ENCODE measurements at places on chromosomes 6 and 20.

- no peak overlapping the region for H3K4me3 ChIP-seq
- no peak overlapping the region for H3K27ac ChIP-seq
- DNase-seq, result no peak
- no peaks in the 10 kb centered on the region for H3K4me1 ChIP-seq
- H3K36me3 ChIP-seq, result no peaks in the 10 kb centered on the region
- H3K27me3 ChIP-seq, result no peaks in the 10 kb centered on the region
Measured at GRCh38 chr6:125670568-125670967, 78.9 kb upstream of the HEY2 start.

GRCh38 chr6:113763876-113764275, 93.3 kb upstream of the MARCKS start:
- H3K36me3 ChIP-seq, result no peaks in the 10 kb centered on the region
- H3K4me3 ChIP-seq, result no peak overlapping the region
- no peak for DNase-seq

DNA sequence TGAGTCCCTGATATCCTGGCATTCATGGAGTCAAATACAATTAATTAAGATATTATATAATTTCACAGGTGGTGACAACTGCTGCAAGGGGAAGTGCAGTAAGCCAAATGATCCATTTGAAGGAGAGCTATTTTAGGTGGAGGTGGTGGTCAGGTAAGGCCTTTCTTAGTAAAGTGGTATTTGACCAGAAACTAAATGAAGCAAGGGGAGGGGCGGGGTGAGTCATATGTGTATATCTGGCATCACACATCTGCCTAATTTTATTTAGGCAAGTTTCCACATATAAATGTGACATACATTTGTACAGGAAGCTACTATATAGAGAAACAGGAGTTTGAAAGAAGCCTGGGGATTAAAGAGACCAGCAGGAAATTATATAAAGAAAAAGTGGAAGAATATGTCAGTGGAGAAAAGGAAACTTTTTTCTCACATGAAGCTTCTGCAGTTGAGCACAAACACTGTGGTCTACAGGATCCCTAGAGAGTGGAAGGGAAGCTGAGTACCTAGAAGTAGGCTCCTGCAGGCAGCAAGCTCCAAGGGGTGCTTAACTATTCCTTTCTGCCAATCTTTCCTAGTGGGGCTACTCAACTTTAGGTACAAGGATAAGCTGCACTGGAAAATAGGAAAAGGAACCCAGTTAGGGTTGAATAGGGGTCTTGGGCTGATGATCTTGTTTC, 99.6 kb downstream of the OGFRL1 start:
- no peak for DNase-seq
- H3K4me1 ChIP-seq, result no peaks in the 10 kb centered on the region

DNA sequence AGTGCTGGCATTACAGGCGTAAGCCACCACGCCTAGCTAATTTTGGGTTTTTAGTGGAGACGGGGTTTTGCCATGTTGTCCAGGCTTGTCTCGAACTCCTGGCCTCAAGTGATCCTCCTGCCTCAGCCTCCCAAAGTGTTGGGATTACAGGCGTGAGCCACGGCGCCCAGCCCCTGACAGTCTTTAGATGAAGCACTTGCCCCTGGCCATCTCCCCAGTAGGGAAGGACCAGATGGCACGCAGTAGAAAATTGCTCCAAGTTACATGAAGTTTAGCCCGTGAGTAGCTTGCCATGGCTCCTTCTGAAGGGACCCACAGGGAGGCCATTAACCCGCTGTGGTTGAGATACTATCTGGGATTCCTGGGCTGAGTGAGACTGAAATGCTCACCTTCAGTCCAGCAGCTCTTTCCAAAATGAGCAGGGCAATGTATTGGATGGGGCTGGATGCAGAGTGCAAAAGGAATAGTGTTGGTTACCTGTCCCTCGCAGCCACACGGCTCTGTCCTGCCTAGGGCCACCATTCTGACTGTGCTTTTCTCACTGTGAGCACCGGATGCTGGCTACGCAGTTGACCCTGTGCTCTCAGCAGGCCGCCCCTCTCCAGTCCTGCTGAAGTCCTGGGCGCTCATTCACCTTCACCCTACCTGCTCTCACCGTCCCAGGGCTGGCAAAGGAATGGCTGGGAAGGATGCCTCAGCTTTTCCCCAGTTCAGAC, 66.9 kb downstream of the EFCAB8 start:
- no peaks in the 10 kb centered on the region for H3K4me1 ChIP-seq
- no peak for DNase-seq
- no peak overlapping the region for H3K27ac ChIP-seq
- no peak overlapping the region for H3K4me3 ChIP-seq
- H3K36me3 ChIP-seq, result no peaks in the 10 kb centered on the region

DNA sequence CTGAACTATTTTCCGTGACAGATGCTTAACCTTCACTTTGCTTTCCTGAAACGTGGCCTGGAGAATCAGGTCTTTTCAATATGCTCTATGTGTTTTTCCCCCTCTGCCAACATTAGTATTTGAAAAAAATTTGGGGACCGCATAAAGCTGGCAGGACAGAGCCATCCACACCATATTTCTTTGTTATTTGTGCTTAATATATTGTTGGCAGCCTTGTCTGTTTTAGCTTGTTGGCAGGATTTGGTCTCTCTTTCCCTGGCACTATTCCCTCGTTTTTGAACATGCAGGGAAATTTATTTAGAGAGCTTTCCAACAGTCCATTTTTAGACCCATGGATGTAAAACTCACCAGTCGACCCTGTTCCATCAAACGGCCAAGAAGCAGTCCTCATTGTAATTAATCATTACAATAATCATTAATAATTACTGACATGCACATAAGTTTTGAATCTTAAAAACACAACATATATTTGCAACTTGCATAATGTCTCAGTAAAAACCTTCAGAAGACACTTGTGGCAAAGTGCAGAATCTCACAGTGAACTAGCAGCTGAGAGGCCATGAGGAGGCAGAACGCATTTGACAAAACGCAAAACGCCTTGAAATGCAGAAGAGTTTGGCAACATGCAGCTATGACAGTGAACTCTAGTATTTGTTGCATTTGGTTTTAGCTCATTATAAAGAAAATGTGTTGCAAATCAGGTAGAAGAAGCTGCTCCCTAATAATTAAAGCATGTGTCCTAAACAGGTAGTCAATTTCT, 514.2 kb downstream of the C6orf118 start:
- no peaks in the 10 kb centered on the region for H3K27me3 ChIP-seq
- DNase-seq, result no peak
- no peak overlapping the region for H3K4me3 ChIP-seq
- H3K4me1 ChIP-seq, result no peaks in the 10 kb centered on the region
